Glutamatergic neuron (in vitro differentiated cells): ENCODE measurements at places on chromosomes 13 and 19.
A peak's percentile ranks its signal among the peaks of the same experiment; 100 is the strongest.

- peak; percentile 46 for DNase-seq
These were observed 8.6 kb upstream of the HIPK4 start for GRCh38 chr19:40398417-40399131.

GRCh38 chr19:10478903-10479384 is 24.2 kb downstream of the KEAP1 start:
- peak; percentile 82 for DNase-seq

DNA sequence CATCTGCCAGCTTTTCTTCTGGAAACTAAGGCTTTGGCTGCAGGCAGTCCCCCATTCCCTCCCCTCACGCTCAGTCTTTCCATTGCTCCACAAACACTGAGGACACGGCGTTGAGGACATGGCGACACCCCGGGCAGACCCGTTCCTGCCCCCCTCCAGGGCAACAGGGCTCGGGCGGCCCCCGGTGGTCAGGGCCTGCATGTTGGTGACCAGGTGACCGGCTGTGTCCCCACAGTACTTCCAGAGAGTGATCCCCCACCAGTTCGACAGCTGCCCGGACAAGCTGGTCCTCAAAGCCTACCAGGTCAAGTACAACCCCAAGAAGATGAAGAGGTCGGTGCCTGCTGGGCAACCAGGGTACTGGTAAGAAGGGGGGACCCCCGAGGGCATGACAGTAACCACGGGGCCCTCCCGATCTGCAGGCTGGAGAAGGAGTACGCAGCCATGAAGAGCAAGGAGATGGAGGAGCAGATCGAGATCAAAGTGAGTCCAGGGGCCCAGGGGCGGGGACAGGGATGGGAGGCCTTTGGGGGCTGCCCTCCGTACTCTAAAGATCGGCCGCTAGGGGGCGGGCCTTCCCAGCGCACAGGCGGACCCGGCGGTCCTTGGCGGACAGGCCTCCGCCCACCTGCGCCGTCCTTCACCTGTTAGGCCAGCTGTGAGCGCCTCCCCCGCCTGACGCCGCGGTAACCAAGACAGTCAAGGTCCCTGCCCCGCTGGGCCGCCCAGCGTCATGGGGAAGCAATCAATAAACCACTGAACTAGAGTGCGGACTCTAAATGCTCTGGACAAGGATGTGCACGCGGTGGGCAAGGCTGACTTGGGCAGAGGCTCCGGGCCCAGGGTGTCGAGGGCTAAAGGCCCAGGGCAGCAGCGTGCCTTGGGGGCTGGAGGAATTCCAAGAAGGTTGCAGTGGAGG is 21.1 kb downstream of the PRR36 start:
- DNase-seq = peak; percentile 90

DNA sequence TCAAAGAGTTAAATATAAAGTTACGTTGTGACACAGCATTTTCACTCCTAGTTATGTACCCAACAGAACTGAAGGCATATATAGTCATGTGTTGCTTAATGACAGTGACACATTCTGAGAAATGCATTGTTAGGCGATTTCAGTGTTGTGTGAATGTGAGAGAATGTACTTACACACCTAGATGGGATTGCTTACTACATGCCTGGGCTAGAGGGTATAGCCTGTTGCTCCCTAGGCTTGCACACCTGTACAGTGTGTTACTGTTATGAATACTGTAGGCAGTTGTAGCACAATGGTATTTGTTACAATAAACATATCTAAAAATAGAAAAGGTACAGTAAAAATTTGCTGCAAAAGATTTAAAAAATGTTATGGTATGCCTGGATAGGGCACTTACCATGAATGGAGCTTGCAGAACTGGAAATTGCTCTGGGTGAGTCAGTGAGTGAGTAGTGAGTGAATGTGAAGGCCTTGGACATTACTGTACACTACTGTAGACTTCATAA is 89.2 kb downstream of the DHRS12 start:
- DNase-seq = no peak
